ENCODE measurements at places on chromosomes 7 and 10.
A peak's percentile ranks its signal among the peaks of the same experiment; 100 is the strongest.

GRCh38 chr10:87546210-87546609, 41.5 kb downstream of the MINPP1 start:
- DNase-seq = no peak

DNA sequence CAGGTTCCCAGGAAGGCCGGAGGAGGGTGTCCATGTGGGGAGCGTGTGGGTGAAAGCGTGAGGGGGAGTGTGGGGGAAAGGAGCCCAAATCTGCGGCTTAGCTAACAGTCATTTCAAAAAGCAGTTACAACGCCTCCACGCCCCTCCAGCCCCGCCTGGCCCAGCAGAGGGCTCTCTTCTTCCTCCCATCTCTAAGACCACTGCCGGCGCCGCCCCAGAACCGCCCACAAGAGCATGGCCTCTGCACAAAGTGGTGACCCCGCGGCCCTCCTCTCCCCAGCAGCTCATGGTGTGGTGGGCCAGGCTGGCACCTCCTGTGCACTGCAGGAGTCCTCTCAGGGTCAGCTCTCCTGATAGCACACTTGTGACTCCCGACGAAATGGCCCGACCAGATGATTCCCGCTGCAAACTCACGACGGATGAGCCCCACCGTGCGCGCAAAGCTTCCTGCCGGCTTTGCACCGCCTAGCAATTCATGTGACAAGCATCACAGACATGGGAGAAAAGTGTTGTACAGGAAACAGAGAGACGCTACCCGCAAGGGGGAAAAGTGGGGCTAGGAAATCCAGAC, 12.4 kb upstream of the HUS1 start:
- DNase-seq = no peak

DNA sequence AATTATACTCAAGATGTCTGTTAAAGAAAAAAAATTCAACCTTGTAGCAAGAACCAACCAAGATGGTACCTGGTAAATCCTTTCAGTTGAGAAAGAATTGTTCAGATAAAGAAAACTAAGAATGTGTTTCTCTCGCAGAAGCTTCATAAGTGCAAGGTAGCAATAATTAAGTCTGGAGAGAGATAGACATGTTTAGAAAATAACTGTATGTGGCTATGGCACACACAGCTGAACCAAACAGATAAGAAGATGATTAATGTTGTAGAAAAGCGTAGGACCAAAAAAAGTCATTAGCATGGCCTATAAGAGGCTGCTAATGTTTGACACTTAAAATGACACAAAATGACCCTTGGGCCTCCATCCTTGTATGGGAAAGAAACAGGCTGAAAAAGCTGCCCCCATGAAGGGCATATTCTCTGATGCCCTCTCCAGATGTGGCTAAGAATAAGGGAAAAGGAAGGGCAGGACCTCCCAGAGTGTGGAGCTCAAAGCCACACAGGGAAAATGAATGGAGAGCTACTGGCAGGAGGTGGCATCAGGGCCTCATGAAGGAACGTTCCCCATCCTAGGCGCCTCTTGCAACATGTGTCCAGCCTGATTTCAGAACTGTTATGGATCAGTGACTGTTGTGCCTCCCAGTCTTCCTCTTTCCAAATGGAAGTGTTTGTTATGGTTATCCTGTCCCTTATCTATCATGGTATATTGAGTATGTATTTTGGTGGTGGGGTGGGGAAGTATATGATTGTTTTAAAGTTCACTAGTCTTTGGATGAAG, 30.7 kb downstream of the TLL2 start:
- no peak for DNase-seq

GRCh38 chr10:697097-697875, 7.8 kb upstream of the DIP2C start:
- DNase-seq = no peak

GRCh38 chr10:110516815-110517492, 19.2 kb downstream of the DUSP5 start:
- no peak for DNase-seq

- peak; percentile 49 for DNase-seq
Measured at GRCh38 chr7:138459413-138460175, 465 bp upstream of the TRIM24 start.

DNA sequence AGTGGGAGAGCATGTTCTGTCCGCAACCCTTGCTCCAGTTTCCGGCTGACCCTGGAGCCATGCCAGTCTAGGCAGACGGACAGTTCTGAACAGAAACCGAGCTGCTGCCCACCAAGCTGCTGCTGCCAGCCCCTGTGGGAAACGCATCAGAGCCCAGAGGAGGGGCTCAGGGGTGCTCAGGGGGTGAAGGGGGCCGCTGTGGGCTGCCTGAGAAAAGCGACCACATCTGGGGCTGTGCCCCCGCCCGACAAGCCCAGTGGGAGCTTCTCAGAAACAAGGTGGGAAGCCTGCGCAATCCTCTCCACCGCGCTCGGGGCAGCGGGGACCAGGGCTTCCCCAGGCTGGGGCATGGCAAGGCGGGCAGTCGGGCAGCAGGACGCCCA, 38.8 kb upstream of the CFAP46 start:
- DNase-seq = no peak

DNA sequence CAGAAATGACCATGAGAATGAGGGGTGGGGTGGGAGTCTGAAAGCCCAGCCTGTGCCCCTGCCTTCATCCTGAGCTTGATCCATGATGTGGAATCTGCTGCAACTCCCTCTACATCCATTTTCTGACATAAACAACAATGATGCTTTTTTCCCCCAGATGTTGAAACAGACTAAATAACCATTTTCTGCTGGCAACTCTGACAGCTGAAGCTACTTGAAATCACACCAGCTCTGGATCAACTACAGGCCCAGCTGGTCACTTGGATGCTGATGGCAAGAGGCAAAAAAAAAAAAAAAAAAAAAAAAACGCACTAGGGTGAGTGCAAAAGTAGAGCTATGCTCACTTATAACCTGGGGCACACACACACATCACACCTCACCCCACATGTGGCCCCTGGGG, 74.2 kb downstream of the FAM107B start:
- DNase-seq = no peak

DNA sequence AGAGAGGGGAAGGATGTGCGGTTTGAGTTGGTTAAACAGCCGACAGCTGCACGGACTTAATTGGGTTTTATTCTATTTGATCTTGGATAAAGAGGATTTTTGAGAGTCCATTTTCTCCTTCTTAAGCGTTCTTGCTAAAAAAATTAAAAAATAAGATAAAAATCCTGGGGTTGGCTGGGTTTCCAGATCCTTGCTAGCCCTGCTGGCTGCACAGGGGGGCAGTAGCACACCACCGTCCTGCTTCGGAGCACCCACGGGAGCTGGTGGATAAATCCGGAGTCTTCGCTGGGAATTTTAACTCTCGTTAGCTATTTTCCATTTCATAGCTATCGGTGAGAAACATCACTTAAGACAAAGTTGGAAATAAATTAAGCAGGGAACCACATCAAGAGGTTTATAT, 792.0 kb downstream of the TYW1 start:
- no peak for DNase-seq

DNA sequence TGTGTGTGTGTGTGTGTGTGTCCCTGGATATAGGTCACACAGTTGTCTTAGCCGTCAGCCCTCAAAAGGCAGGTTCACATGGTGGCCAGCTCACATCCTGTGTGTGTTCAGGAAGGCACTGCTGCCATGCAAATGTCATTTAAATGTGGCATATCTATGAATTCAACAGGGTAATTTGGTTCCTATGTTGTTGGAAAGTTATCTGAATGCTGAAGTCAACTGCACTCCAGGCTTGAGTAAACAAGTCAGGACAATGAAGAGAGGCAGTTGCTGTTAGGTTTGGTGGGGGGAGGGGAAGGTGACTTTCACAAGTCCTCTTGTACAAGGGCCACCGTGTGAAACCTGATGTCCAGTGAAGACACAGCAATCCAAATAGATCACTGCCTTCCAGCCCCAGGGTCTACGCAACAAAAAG, 61.1 kb downstream of the PTPRE start:
- no peak for DNase-seq

GRCh38 chr10:90917238-90917967, 3.5 kb downstream of the ANKRD1 start:
- DNase-seq = no peak

DNA sequence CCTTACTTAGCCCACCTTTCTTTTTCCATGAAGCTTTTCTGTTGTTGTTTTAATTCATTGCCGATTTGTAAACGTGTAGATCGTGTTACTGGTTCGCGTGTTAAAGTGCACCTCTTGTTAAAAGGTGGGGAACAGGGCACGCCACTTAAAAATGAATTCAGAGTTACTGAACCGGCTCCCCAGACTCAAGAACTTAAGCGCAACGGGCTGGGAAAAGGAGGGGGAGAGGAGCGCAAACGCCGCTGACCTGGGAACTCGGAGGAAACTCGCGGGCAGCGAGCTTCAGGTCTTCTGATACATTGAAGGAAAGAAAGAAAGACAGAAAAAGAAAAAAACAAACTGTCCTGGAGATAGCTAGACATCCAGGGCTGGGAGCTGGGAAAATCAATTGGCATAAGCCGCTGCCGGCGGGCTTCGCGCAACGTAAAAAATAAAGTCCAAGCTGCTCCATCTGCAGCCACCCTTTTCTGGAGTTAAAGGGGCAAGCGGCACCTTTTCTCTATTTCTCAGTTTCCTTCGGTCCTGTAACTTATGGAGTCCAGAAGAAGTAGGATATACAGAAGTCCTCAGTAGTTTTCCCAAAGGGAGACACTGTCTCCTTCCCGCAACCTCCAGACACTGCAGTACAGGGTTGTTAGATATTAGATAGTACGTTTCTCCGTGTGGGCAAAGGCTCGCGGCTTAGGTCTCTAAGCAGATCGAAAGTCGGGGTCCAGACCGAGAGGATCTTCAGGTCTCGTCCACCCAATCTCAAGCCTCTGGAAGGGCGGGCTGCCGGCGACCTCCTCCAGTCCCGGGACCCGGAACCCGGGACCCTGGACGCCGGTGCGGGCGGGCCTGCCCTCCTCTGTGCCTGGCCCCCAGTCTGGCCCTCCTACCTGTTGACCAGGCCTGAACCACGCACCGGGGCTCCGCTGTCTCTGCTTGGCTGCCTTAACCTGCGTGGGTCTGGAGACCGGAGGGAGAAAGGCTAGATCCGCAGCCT, 1.8 kb upstream of the DLX6 start:
- no peak for DNase-seq

DNA sequence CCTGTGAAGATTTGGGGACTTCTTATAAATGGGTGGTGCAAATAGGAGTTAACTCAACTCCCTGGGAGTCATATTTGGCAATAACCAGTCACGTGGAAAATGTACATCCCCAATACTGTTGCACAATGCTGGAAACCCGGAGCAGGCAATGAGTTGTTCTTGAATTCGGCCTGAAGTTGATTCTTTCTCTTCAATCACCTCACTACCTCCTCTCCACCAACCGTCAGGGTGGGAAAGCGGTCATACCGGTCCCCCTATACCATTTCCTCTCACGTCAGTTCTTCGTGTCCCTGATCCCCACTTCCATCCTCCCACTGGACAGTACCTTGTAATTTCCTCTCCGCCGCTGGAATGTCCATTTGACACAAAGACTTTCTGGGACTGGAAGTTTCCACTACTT, 2.8 kb downstream of the GIMAP5 start:
- DNase-seq = no peak

DNA sequence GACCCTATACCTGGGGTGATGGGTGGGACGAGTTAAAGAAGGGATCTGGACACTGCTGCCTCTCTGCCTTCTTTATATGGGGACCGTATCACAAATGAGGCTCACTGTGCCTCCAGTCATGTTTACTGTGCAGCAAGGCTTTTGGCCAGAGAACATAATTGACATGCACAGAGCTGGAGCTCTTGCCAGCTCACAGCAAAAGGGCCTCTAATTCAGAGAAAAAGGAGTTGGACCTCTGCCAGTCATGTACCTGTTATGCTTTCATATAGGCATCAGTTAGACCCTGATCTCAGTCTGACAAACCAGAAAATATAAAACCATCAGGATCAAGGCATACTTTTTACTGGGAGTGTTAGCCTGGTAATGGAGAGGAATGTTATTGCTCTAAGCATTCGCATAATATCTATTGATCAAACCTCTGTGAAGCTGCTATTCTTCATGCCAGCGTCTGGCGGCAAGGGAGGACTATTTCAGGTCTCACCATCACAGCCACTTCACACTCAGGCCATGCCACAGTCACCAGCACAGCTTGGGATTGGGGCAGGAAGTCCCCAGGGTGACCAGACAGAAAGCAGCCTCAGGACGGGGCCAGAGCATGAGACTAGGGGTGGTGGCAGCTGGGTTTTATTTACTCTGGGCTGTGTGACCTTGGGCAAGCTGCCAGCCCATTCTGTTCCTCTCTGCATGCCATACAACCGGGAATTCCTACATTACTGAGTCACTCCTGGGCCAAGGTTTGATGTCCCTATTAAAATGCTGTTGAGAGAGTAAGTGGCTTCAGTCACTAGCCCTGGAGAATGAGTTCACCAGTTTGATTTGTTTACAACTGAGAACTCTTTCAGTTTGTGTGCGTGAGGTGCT, 90.1 kb downstream of the NPSR1 start:
- DNase-seq = no peak

DNA sequence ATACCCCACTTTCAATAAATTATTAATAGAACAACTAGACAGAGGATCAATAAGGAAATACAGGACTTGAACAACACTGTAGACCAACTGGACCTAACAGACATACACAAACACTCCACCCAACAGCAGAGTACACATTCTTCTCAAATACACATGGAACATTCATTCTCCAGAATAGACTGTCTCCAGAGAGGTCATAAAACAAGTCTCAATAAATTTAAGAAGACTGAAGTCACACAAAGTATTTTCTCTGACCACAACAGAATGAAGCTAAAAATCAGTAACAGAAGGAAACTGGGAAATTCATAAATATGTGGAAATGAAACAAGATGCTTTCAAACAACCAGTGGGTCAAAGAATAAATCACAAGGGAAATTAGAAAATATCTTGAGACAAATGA, 119.8 kb downstream of the SMURF1 start:
- no peak for DNase-seq

- DNase-seq = no peak
Measured at GRCh38 chr10:112744181-112745096, 205.6 kb upstream of the TCF7L2 start.

DNA sequence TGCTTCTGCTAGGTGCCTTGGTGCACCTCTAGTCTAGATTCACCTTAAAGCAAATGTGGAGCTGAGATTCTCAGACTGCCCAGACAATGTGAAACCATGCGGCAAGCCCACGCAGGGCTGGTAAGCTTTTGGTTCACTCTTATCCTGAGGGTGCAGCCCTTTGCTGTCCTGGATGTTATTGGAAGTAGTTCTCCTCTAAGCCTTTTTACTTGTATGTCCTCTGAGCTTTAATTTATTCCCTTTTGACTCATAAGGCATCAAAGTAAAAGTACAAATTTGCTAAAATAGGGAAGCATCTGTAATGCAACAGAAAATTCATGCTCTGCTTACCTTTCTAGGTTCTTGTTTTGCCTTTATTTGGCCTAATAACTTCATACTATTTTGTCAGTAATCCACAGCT, 186.8 kb downstream of the MACC1 start:
- no peak for DNase-seq
